ENCODE measurements at places on chromosomes 3 and 15. TPM values are rescaled to one million over a fixed set of nuclear protein-coding genes. Genes with fewer than 3 reads are reported as not detected.

- no peak for DNase-seq
- H3K27me3 ChIP-seq: no peaks in the 10 kb centered on the region
- H3K36me3 ChIP-seq: peaks cover 44% of the 10 kb centered on the region
- H3K4me1 ChIP-seq: peaks cover 15% of the 10 kb centered on the region
- no peak overlapping the region for H3K4me3 ChIP-seq
- H3K27ac ChIP-seq: peak overlapping the region; percentile 5
These were observed 40.8 kb downstream of the TM4SF4 start for GRCh38 chr3:149515249-149515648.

DNA sequence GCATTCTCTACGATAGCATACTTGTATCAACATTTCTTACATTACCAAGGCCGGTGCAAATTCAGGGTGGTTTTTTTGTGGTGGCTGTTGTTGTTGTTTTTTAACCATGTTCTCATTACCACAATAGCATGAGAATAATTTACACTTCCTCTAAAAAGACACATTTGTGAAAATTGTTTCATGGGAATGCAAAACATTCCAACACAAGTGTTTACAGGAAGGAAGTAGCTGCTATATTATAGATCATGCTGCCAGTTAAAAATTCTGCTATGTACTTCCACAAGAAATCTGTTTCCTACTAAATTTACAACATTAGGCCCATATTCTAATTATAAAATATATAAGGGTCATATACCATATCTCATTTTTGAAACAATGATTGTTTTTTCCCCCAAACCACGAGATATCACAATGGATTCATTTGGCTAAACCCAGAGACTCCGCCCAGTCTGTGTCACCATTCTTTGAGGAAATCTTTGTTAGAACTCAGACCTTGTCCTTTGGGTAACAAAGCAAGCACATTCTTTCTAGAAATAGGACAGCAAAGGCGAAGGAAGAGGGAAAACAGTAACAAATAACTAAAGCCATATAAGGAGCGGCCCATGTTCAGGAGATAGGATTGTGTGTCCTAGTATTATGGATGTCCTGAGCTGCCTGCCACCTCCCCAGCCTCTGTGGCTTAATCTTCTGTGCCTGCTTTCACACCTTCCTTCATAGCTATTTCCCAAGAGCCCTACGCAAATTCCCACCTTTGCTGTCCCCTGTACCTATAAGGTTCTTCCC lies 60.1 kb downstream of the UACA start:
- H3K4me3 ChIP-seq: no peak overlapping the region
- H3K36me3 ChIP-seq: no peaks in the 10 kb centered on the region
- peak; percentile 28 for DNase-seq
- H3K27ac ChIP-seq: peak overlapping the region; percentile 51

DNA sequence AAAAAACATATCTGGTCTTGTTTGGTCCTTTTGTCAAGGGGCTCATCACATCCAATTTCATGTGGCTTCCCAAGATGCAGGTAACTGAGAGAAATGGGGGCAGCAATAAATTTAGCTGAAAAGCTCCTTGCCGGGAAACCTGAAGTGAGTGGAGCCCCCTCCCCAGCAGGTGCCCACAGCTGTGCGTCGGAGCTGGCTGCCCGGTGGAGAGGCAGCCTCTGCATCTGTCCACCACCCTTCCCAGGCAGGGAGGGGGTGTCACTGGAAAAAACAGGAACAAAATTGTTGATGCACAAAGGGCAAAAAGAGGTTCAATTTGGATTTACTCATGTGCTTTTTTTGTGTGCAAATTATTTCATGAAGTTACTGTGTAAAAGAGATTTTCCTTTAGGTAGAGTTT lies 249.4 kb upstream of the LYSMD4 start:
- no peak overlapping the region for H3K27ac ChIP-seq
- H3K27me3 ChIP-seq: no peaks in the 10 kb centered on the region
- no peaks in the 10 kb centered on the region for H3K4me1 ChIP-seq
- DNase-seq: no peak

GRCh38 chr3:117367861-117368260 lies 658.3 kb downstream of the TUSC7 start:
- no peak overlapping the region for H3K4me3 ChIP-seq
- no peaks in the 10 kb centered on the region for H3K27me3 ChIP-seq
- H3K36me3 ChIP-seq: no peaks in the 10 kb centered on the region
- no peaks in the 10 kb centered on the region for H3K4me1 ChIP-seq
- no peak overlapping the region for H3K27ac ChIP-seq

GRCh38 chr15:45389351-45389750 lies 11.0 kb upstream of the GATM start:
- DNase-seq: no peak
- H3K36me3 ChIP-seq: no peaks in the 10 kb centered on the region
- H3K4me1 ChIP-seq: no peaks in the 10 kb centered on the region
- no peaks in the 10 kb centered on the region for H3K27me3 ChIP-seq
- no peak overlapping the region for H3K27ac ChIP-seq

- H3K27ac ChIP-seq: no peak overlapping the region
- no peaks in the 10 kb centered on the region for H3K4me1 ChIP-seq
- no peaks in the 10 kb centered on the region for H3K36me3 ChIP-seq
- no peak overlapping the region for H3K4me3 ChIP-seq
- DNase-seq: no peak
These were observed 1047.2 kb downstream of the ROBO2 start for GRCh38 chr3:78087134-78087533.

GRCh38 chr15:54424171-54424570 lies 445.9 kb downstream of the UNC13C start:
- H3K27ac ChIP-seq: no peak overlapping the region
- no peaks in the 10 kb centered on the region for H3K4me1 ChIP-seq
- DNase-seq: no peak

- no peak overlapping the region for H3K27ac ChIP-seq
- H3K27me3 ChIP-seq: peaks cover 51% of the 10 kb centered on the region
- H3K36me3 ChIP-seq: no peaks in the 10 kb centered on the region
- H3K4me3 ChIP-seq: no peak overlapping the region
- no peak for DNase-seq
These were observed 283.9 kb downstream of the RORA start for GRCh38 chr15:60945196-60945595.

DNA sequence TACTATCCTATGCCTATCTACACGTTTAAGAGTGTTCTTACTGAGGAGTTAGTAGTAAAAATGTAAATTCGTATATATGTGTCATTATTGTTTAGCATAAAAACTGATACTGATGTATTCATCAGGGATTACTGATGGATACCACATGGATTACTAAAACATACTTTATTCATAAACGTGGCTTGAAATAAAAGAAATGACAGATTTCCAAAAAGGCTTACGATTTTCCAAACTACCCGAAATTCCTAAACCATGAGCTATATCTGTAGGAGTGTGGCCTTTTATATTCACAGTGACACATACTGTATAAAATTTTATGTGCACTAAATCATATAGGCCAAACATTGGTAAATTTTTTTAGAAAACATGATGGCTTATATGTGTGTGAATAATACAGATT lies 6.9 kb downstream of the TSC22D2 start:
- peaks cover 60% of the 10 kb centered on the region for H3K4me1 ChIP-seq
- peak overlapping the region; percentile 18 for H3K27ac ChIP-seq
- peak overlapping the region; percentile 74 for H3K4me3 ChIP-seq
- H3K36me3 ChIP-seq: peaks cover 54% of the 10 kb centered on the region
- no peaks in the 10 kb centered on the region for H3K27me3 ChIP-seq
- DNase-seq: no peak

- H3K4me3 ChIP-seq: no peak overlapping the region
- no peak for DNase-seq
- peaks cover 7% of the 10 kb centered on the region for H3K4me1 ChIP-seq
- H3K36me3 ChIP-seq: no peaks in the 10 kb centered on the region
- no peak overlapping the region for H3K27ac ChIP-seq
These were observed 22.2 kb downstream of the TMEM212 start for GRCh38 chr3:171865191-171865865.

DNA sequence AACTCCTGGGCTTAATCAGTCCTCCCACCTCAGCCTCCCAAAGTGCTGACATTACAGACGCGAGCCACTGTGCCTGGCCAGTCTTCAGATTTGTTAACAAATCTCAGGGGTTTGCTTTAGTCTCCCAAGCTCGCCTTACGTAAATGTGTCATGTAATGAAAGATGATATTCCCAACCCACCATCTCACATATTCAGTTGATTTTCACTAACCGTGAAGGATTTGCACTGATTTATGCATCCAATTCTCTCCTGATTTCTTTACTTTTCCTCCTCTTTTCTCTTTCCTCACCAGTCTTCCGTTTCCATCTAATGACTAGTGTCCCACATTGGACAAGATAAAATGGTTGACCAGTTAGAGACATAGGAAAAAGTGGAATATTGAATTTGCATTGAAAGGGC lies 72.6 kb downstream of the TCF12 start:
- no peak overlapping the region for H3K4me3 ChIP-seq
- no peak for DNase-seq
- no peaks in the 10 kb centered on the region for H3K27me3 ChIP-seq
- H3K27ac ChIP-seq: no peak overlapping the region
- H3K36me3 ChIP-seq: peaks cover 13% of the 10 kb centered on the region
- H3K4me1 ChIP-seq: peaks cover 10% of the 10 kb centered on the region

GRCh38 chr15:66051833-66052232 lies 182.5 kb downstream of the RAB11A start:
- H3K4me3 ChIP-seq: no peak overlapping the region
- no peaks in the 10 kb centered on the region for H3K4me1 ChIP-seq
- no peak overlapping the region for H3K27ac ChIP-seq
- H3K36me3 ChIP-seq: no peaks in the 10 kb centered on the region
- no peak for DNase-seq
- H3K27me3 ChIP-seq: peaks cover 32% of the 10 kb centered on the region

DNA sequence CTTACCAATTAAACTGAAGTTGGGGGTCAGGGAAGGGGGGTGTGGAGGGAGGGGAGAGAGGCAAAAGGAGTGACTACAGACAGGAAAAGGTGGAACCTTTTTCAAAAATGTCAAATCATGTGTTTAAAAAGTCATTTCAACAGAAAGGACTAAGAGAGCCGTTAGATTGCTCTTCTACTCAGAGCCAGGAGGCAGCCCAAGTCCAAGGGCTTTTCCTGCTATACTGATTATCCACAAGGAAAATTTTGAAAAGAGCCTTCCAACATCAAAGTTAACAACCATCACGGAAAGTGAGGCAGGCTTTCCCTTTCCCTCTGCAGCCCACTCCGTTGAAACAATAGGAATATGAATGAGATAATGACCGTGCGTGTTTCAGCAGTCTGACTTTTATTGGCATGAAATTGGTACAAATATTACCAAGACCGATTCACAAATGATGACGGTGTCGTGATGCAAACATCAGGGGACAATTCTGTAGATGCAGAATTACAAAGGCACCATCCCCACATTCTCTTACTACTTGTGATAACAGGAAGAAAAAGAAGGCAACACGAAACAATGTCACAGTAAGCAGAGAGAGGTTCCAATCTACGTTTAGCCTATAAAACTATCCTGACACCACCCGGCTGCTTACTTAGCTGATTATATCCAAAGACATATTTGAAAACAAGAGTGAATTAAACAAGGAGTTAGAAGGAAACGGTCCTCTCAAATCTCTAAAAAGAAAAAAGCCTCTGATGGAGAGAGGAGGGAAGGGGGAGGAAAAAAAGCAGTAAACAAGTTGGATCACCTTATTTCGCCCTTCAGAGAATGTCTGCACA lies 453.7 kb downstream of the FOXP1 start:
- H3K4me1 ChIP-seq: peaks cover 59% of the 10 kb centered on the region
- peaks cover 28% of the 10 kb centered on the region for H3K36me3 ChIP-seq
- DNase-seq: no peak
- H3K27ac ChIP-seq: peak overlapping the region; percentile 89
- H3K4me3 ChIP-seq: peak overlapping the region; percentile 88
- H3K27me3 ChIP-seq: no peaks in the 10 kb centered on the region

GRCh38 chr3:39524107-39524506 lies 56.6 kb downstream of the MOBP start:
- H3K4me3 ChIP-seq: no peak overlapping the region
- H3K27ac ChIP-seq: no peak overlapping the region
- no peaks in the 10 kb centered on the region for H3K4me1 ChIP-seq

GRCh38 chr15:78841891-78842290 lies 30.6 kb upstream of the ADAMTS7 start:
- H3K36me3 ChIP-seq: no peaks in the 10 kb centered on the region
- DNase-seq: no peak

- DNase-seq: no peak
- H3K4me3 ChIP-seq: no peak overlapping the region
- H3K27ac ChIP-seq: no peak overlapping the region
- H3K27me3 ChIP-seq: peaks cover 11% of the 10 kb centered on the region
These were observed 35.1 kb upstream of the IL12A start for GRCh38 chr3:159953325-159954085.

DNA sequence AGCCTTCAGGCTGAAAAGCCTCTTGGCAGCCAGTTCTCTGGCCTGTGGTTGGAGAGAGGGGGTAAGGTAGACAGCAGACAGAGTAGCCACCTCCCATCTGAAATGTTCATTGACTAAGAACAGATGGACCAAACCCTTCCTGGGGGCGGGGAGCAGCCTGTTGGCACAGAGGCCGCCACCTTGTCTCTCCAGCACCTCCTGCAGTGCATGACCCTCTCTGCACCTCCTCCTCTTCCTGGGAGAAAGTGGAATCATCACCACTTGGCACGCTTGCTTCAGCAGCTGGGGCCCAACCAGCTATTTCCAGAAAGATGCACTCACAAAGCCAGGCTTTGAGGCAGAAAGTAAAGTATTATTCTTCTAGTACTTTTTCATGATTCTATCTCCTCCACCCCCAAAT lies 313.4 kb upstream of the CHRM5 start:
- H3K36me3 ChIP-seq: no peaks in the 10 kb centered on the region
- H3K27me3 ChIP-seq: no peaks in the 10 kb centered on the region
- H3K27ac ChIP-seq: no peak overlapping the region
- no peak for DNase-seq
- H3K4me3 ChIP-seq: no peak overlapping the region
- no peaks in the 10 kb centered on the region for H3K4me1 ChIP-seq

- H3K36me3 ChIP-seq: peaks cover 17% of the 10 kb centered on the region
- DNase-seq: no peak
- no peak overlapping the region for H3K27ac ChIP-seq
- no peaks in the 10 kb centered on the region for H3K27me3 ChIP-seq
- H3K4me1 ChIP-seq: peaks cover 22% of the 10 kb centered on the region
These were observed 4.5 kb downstream of the THRB start for GRCh38 chr3:24490151-24490550.

GRCh38 chr15:80169768-80170357 lies 17.1 kb downstream of the FAH start:
- no peak overlapping the region for H3K27ac ChIP-seq
- no peak overlapping the region for H3K4me3 ChIP-seq
- no peaks in the 10 kb centered on the region for H3K4me1 ChIP-seq
- no peak for DNase-seq
- H3K36me3 ChIP-seq: no peaks in the 10 kb centered on the region

PPP1R14D gene
- 0.51 TPM for total RNA-seq

FSIP1 gene
- 0.27 TPM for total RNA-seq

ASB7 gene
- 19.4 TPM for total RNA-seq

SIDT1 gene
- 0.87 TPM for total RNA-seq

TRH gene
- not detected for total RNA-seq

CPN2 gene
- total RNA-seq: not detected
